ENCODE measurements at places on chromosomes 3 and 15.

DNA sequence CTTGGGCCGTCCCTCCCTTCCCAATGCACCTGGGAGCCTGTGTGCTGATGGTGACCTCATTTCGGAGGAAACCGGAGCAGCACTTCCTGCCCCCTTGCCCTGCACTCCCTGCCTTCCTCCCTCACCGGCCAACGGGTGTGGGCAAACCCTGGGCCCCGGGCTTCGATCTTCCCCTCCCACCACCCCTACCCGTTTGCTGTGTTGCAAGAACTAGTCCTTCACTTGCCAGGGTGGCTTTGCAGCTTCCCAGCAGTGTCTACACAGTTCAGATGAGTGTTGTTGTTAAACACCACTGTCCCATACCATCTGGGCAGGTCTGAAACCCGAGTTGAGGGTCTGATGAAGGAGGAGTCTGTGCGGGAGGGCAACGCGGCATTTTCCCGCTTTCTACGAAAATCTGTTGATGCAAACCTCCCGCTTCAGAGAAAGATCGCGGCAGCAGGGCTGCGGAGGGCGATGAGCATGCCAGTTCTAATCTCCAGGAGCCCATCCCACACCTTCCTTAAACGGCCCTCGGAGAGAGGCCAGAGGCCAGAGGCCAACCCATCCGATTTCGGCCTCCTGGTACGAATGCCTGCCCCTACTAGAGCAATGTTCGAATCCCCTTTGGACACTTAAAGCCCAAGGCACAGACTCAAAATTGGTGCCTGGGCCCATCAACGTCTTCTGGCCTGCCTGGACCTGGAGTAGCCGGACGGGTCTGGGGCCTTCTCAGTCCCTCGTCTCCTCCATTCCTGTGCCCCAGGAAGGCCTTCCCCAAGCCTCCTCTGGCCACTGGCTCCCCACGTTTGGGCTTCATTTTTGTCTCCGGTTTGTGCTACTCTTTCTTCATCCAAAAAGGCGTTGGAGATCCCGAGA lies 35.7 kb upstream of the POLG start:
- no peak for DNase-seq

GRCh38 chr15:73382115-73382514 lies 13.4 kb upstream of the HCN4 start:
- DNase-seq: no peak

DNA sequence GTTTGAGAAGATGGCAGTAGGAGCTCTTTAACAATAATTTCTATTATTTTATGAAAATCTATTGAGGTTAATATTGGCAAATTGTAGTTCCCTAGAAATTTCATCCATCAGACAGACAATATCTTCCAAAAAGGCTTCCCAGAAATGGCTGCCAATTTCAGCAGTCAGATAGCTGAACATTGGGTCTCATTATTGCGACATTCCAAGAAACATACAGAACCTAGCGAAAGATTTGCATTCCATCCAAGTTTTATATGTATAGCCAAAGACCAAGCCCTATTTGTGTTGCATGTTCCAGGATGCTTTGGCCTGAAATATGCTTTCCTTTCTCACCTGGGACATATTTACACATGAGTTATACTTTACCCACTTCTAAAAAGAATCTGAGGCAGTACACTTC lies 24.5 kb downstream of the ACP3 start:
- DNase-seq: no peak

DNA sequence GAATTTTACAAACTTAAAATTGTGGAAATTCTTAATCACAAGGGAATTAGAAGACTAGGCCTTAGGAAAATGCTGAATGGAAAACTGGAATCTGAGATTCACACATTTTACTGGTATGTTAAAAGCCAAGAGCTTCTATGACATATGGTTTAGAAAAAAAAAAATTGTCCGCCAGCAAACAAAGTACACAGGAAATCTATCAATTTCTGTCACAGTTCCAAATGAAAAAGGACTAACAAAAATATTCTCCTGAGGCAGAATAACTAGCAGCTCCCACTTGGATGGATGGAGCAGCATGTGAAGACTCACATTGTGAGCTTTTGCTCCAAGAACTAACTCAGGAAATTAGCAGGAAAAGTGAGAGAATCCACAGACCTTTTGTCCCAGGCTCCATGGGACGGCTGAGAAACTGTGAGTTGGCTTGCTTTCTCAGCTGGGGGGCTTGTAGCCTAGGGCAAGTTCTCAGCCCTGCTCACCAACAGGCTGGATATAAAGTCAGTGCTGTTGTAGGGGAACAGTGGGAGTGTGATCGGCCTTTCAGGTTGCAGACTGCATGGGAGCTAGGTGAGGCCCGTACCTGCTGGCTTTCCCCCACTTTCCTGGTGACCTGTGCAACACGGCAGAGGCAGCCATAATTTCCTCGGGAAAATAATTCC lies 731.1 kb upstream of the SGO1 start:
- peak; percentile 0 for DNase-seq

DNA sequence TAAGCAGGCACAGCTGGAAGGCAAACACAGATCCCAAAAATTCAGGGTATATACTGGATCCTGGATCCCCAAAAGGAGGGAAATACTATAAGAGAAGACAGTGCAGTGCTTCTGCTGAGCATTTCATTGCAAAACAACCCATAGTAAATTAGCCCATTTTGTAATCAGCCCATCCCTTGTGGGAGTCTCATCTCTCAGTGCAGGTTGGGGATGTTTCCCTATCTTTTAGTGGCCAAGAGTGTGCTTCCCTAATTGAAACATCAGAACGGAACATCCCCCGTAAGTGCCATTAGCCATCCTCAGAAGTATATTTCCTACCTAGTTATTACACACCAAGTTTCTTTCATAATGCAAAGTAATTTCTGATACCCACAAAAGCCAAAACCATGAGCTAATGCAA lies 11.2 kb upstream of the MTMR14 start:
- no peak for DNase-seq

GRCh38 chr15:101003706-101004105 lies 84.5 kb downstream of the LRRK1 start:
- no peak for DNase-seq

DNA sequence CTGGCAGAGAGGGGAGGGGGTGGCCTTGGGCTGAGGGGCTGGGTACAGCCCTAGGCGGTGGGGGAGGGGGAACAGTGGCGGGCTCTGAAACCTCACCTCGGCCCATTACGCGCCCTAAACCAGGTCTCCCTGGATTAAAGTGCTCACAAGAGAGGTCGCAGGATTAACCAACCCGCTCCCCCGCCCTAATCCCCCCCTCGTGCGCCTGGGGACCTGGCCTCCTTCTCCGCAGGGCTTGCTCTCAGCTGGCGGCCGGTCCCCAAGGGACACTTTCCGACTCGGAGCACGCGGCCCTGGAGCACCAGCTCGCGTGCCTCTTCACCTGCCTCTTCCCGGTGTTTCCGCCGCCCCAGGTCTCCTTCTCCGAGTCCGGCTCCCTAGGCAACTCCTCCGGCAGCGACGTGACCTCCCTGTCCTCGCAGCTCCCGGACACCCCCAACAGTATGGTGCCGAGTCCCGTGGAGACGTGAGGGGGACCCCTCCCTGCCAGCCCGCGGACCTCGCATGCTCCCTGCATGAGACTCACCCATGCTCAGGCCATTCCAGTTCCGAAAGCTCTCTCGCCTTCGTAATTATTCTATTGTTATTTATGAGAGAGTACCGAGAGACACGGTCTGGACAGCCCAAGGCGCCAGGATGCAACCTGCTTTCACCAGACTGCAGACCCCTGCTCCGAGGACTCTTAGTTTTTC lies 4.9 kb downstream of the ISL2 start:
- no peak for DNase-seq

DNA sequence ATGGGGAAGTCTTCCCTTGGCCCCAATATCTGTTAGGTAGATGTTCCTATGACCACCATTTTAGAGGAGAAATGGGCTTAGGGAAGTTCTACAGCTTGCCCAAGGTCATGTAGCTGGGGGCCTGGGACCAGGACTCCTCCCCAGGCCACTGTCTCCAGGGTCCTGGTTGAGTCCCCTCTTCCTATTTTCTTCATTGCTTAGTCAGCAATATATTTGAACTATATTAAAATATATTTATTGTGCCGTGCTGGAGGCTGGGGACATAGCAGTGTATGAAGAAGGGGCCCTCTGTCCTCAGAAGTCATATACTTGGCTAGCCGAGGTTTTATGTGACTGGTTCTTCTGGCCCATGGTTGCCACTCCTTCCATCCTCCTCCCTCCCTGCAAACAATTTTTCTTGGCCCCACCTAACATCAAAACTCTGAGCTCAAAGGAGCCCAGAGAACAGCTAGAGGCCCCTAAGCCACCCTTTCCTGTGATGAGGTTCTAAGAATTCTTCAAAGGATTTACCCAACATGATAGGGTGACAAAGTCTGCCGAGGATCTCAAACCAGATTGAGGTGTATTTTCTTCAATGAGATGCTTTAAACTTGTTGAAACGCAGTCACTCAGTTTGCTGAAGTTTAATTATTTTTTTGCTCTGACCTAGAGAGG lies 121.2 kb upstream of the RASGRP1 start:
- DNase-seq: no peak

DNA sequence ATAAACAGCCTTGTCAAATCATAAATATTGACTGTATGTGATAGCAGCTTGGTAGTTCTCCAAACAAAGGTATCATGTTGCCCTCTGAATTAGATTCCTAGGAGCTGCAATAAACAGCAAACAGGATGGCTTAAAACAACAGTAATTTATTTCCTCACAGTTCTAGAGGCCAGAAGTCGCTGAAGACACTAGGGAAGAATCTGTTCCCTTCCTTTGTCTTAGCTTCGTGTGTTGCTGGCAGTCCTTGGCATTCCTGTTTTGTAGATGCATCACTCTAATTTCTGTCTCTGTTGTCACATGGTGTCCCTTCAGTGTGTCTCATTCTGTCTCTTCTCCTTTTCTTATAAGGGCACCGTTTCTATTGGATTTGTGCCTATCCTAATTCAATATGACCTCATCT lies 679.3 kb downstream of the OTOL1 start:
- no peak for DNase-seq

GRCh38 chr3:399647-400046 lies 203.1 kb downstream of the CHL1 start:
- no peak for DNase-seq

DNA sequence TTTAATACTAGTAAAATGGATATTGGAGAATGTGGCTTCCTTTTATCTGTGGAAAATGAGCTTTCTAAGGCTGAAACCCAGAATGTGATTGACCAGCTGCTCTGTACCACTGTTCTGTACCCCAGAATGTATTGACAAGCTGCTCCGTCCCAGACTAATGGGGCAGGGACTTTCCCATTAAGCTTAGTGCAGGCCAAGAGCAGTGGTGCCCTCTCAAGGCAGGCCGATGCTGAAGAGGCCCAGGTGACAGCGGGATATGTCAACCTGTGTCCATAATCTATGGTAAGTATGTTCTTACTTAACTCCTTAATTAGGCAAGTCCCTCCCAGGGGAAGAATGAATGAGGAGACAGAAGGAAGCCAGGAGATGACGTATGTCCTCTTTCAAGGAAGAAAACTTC lies 31.1 kb downstream of the SGO1 start:
- no peak for DNase-seq

Data from NCI-H2081 (cell line).